ENCODE measurements at places on chromosomes 5 and 9.
A peak's percentile ranks its signal among the peaks of the same experiment; 100 is the strongest.

DNA sequence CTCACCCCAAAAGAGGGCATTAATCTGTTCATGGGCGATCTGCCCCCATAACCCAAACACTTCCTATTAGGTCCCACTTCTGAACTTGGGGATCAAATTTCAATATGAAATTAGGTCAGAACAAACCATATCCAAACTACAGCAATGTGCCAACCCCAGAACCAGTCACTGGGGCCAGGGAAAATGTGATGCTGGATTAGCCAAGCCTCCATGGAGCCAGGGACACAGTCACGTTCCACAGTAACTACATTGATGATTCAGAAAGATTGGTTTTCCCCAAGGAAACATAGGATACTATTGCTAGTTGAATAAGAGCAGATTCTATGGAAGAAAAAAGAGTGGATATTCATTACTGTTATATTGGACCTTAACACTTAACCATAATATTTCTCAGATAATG, 84.2 kb downstream of the GIN1 start:
- DNase-seq = no peak

DNA sequence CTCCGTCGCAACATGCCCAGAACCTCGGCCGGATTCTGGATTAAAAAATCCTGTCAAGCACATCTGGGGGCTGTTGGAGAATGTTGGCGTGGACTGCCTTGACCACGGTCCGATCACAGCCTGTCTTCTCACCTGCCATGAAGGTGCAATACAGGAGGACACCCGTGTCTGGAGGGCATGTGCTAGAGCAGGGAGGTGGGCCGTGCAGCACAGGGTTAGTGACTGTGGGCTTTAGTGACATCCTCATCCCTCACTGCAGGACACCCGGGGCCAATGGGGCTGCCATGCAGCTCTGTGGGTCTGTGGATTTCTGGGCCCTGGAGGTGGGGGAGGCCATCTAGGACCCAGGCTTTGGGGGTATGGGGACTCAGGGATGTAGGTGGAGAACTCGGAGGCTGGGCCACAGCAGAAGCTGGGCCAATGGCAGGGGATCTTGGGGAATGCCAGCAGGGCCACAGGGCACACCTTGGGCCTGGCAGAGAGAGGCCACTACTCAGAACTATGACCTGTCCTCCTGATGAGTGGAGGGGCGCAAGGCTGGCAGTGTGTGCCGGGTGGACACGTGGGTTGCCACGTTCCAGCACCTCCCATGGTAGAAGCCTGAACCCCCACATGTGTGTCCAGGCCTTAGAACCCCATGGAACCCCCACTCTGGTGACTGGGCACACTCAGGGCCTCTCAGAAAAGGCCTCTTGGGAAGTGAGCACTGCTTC, 23.3 kb downstream of the ZDHHC11B start:
- peak; percentile 22 for DNase-seq

DNA sequence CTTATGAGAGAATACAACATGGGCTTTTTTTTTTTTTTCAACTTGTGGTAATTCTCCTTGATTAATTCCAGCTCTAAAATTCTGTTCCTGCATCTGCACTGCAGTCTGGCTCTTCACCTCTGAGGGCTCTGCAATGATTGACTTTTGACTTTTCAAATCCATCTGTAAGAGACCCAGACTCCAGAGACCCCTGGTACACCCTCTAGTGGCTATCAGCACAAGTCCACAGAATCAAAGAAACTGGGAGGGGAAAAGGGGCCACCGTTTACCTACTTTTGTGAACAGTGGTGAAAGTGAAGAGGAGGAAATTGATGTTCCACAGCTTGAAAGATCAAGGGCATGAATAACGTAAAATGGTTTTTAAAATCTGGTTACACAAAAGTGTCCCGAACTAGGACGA, 151.6 kb downstream of the SLIT3 start:
- no peak for DNase-seq

- DNase-seq = no peak
Measured at GRCh38 chr9:103372828-103373227, 377.7 kb downstream of the CYLC2 start.

GRCh38 chr5:34789021-34789531, 49.9 kb upstream of the TTC23L start:
- no peak for DNase-seq

DNA sequence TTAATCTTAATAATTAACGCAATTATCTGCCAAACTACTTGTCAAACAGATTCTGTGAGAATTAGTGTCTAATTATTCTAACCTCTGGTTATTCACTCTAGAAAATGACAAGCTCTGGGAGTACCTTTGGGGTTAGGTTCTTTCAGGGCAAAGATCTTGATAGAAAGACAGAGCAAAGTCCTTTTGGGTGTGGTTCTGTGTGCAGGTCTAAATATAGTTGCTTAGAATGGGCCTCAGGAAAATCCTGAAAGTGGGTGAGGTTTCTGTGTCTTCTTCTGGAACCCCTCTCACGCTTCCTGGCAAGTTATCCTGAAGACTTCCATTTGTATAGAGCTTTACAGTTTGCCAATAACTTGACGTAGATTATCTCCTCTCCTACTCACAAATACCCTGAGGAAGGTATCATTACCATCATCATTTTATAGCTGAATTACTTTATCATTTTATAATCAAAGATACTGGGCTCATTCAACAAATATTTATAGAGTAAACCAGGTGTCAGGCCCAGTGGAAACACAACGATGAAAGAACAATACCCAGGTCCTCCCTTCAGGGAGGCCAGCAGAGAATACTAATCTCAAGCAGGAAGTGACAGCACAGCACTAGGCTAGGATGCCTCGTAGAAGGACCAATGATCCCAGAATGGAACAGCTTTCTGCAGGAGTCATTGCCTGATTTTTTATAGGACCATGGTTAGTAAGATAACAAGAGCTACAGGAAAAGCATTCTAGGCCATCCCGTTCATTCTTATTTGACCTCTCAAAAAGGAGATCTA, 27.6 kb upstream of the LHFPL2 start:
- DNase-seq = no peak

DNA sequence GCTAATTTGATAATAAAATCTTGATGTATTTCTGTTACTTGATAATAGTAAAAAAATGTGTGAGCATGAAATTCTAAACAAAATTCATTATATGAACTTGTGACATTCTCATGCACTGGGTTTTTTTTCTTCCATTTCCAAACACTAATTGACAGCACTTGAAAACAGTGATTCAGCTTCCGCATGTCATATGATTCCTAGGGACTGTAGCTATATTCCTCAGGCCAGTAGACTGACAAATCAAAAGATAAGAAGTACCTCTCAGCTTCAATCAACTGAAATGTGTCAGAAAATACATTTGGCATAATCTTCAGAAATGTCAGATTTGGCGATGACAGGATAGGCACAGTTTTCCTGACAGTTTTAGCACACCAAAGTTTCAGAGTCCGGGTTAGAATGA, 52.5 kb downstream of the EFNA5 start:
- DNase-seq = no peak

DNA sequence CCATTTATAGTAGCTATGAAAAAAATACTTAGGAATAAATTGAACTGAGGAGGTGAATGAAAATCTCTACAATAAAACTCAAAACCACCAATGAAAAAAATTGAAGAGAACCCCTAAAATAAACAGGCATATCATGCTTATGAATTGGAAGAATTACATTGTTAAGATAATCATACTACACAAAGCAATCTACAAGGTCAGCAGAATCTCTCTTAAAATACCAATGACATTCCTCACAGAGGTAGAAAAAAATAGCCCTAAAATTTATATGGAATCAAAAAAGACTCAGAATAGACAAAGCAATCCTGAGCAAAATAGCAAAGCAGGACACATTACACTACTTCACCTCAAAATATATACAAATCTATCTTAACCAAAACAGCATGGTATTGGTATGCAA, 23.2 kb downstream of the PRDM9 start:
- DNase-seq = no peak

- DNase-seq = no peak
Measured at GRCh38 chr5:141785135-141785534, 93.1 kb downstream of the PCDH1 start.

- DNase-seq = no peak
Measured at GRCh38 chr9:95087659-95088242, 229.8 kb downstream of the FANCC start.

GRCh38 chr5:154782812-154783592, 27.8 kb downstream of the LARP1 start:
- no peak for DNase-seq

GRCh38 chr9:132451276-132451675, 41.3 kb downstream of the CFAP77 start:
- DNase-seq = no peak

DNA sequence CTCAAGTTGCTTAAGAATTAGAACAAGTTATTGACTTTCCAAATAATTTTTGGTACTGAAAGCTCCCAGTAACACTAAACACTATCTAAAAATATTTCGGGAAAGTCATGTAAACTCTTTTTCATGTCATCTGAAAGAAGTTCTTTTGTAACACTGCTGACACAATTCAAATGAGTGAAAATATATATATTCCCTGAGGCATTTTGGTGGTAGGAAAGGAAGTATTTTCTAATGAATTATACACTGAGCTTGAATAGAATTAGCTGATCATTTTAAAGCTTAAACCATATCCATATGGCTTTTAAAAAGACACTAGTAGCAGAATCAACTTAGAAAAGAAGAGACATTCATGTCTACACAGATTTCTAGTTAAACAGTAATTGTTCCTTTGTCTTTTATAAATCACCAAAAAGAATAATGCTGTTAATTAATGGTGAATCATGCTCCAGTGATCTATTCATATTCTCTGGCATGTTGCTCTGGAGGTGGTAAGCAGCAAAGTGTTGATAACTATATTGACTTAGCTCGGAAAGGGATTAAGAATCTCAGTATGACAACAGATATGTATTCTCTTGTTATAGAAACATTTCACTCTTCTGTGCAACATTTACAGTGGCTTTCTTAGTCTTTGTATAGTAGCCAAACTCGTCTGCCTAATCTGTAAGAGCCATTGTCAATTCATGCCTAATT, 27.4 kb upstream of the RFX3 start:
- DNase-seq = no peak

GRCh38 chr5:148912714-148913398, 86.4 kb downstream of the ADRB2 start:
- DNase-seq = no peak

DNA sequence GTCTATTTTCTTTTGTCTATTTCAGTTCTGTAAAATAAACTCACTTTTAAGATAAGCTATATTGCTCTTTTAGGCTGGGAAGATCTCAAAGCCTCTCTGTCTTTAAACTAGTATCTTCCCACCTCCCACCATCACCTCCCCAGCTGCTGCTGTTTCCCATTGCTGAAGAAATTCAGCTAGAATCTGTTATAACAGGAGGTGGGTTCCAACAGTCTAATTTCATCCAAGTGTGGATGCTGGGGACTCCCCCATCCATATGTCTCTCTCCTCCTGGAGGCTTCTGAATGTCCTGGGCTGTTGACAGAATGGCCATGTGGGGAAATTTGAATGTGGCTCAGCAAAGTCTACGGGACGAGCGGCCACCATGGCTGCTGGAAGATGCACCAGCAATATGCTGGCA, 301.0 kb downstream of the RASEF start:
- DNase-seq = no peak

DNA sequence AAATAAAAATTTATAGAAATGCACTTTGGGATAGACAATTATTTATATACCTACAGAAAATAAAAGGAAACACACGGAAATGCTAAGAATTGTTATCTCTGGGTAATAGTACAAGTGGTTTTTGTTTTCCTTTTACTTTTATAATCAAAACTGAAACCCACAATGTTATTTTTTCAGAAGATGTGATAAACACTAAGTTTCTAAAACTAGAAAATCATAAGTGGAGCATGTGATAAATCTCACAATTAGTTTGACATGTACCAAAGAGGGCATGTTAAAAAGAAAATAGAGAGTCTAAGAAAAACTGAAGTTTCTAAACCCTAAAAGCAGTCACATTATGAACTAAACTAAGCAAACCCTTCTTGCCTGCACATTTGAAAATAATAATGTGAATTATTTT, 61.1 kb downstream of the OXCT1 start:
- no peak for DNase-seq

DNA sequence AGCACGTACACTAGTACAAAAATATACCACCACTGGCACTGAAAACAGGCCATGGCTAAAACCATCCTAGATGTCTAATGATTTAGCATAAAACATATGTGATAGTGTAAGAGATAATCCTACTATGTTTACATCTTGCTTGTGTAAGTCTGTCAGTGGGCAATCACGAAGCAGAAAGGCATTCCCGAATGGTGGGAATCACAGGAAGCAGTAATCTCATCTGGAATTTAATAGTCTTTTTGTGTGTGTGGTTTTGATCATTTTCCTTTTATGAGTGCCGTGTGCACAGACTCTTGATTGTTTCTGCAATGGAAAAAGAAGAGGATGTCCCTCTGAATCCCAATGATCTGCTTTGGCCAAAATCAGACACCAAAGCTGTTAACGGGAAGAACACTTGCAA, 200.5 kb downstream of the EBF1 start:
- DNase-seq = no peak

DNA sequence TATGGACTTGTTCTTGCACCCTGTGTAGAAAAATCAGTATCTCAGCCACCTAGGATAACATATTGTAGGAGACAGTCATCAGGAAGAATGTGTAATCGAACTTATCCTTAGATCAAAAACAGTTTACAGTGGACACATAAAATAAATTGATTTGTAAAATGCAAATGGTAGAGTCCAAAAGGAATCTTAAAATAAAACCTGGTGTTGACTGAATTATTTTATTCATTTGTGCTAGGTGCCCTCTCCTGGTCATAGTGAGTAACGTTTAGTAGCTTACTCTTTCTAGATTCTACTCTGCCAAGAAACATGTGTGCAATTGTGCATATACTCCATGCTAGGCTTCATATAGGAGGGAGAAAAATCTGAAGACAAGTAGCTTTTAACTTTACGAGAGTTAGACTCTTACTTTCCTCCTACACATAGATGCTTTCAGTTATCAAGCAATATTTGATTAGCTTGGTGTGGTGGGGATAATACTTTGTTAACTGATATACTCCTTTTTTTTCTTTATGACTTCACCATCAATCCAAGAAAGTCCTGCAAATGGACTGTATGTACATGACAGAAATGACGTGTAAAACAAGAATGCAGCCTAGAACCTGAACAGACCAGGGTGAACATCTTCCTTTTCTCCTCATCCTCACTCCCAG, 23.7 kb upstream of the LOX start:
- no peak for DNase-seq

GRCh38 chr9:136401173-136401922, 1.4 kb upstream of the SNAPC4 start:
- no peak for DNase-seq

- DNase-seq = no peak
Measured at GRCh38 chr9:74643303-74643923, 146.3 kb downstream of the RORB start.
